ENCODE measurements at places on chromosomes 5 and 9.

DNA sequence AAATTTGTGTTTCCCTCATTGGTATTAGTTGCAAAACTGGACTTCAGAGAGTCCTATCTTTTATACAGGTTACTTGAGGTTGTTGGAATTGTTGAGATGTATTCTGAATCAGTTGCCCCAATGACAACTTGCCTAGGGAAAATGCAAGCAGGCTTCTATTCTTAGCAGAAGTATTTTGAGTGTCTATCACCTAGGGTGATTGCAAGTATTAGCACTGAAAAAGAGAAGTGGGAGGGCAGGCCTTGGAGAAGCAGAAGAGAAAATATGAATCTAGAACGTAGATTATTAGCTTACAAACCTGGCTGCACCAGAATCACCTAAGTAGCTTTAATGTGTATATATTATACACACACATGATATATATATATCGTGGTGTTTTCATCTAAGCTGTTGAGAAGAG, 43.2 kb downstream of the ADAMTS12 start:
- no peak for DNase-seq

DNA sequence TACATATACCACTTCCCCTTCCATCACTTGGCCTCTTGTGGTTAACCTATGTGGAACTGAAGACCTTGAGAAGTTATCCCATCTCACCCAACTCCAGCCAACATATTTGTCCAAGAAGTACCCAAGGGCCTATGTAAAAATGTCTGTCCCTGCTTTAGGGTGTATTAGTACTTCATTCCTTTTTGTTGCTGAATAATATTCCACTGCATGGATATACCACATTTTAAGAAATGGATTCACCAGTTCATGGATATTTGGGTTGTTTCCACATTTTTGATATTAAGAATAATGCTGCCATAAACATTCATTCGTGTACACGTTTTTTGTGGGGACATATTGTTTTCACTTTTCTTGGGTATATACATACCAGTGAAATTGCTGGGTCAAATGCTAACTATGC, 28.6 kb downstream of the IDNK start:
- DNase-seq = no peak

GRCh38 chr9:90735952-90736351, 65.7 kb upstream of the SYK start:
- no peak for DNase-seq

GRCh38 chr5:163506726-163507125, 1.3 kb downstream of the MAT2B start:
- DNase-seq = no peak

DNA sequence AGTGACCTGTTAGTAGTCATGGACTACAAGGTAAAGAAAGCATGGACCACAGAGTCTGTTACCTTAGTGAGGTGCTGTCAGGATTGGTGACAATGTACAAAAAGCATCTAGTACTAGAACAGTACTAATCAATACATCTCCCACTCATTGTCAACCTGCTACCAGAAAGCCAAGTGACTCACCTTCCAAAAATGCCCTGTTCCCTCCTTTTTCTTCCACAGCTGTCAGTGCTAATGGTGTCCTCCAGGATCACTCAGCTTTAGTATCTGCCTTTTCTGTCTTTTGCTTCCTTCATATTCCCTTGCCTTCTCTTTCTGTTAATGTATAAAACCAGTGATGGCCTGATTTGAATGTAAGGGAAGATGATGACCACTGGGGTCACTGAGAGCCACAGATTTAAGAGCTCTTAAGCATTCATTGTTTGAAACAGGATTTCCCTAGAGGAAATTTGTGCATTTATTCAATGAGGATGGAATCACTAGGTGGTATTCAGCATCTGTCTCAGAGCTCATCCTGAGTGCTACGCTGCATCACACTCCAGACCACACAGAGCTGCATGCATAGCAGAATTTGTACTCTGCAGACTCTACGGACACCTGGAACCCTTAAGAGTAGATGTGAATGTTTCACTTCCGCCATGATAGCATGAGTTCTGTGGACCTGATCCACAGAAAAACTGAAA, 71.0 kb downstream of the SV2C start:
- no peak for DNase-seq
